ENCODE measurements at places on chromosomes 3 and 15.

DNA sequence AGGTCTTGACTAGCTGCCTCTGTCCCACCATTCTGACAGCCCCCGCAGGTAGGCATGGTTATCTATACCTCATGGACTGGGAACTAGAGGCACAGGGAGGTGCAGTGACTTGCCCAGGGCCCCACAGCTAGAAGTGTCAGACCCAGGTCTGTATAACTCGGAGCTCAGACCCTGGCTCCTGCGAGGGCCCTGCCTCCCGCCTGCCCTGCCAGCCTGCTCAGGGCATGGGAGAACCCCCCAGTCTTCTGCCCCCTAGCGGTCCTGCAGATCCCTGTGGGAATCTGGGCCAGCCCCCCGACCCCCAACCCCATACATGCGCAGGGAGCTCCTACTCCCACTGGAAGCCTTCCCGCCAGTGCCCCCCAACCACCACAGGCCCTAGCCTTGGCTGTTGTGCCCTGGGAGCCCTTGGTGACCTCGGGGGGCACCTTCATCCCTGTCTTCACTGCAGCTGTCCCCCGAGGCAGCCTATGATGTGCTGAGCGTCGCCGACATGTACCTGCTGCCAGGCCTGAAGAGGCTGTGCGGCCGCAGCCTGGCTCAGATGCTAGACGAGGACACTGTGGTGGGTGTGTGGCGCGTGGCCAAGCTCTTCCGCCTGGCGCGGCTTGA is 6.9 kb downstream of the ABTB1 start:
- no peak for DNase-seq

- DNase-seq: no peak
These were observed 121.8 kb upstream of the NLGN1 start for GRCh38 chr3:173275740-173276139.

- no peak for DNase-seq
These were observed 251.6 kb upstream of the ZPLD1 start for GRCh38 chr3:102183186-102183585.

DNA sequence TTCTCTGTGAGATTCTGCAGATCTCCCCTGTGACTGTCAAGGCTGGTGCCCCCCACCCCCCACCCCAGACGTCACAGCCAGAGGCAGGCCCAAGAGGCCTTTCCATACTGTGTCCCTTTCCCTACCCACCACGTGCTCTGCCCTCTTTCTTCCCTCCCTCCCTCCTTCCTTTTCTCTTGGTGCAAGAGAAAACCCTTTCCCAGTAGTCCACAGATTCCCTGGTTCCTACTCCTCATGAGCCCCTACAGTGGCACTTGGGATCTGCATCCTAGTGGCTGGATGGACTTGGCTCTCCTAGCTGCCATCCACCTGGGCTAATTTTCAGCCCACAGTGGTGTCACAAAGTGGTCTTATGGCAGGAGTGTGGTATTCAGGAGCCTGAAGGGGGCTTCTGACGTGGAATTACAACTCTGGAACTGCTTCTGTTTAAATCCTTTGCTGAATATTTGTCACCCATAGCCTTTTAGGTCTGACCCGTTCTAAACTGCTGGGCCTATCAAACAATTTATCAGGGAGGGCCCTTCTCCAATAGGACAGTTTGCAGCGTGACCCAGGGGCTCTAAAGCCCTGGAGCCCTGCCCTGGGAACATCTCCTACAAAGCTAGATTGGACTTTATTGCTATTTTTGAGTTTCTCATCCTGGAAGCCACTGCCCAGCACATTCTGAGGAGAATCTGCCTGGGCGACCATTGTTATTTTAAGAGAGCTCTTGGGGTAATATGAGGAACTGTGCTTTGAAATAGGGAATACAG is 35.3 kb downstream of the KLF13 start:
- no peak for DNase-seq

- no peak for DNase-seq
These were observed 6.6 kb downstream of the POLR2H start for GRCh38 chr3:184368116-184368515.

DNA sequence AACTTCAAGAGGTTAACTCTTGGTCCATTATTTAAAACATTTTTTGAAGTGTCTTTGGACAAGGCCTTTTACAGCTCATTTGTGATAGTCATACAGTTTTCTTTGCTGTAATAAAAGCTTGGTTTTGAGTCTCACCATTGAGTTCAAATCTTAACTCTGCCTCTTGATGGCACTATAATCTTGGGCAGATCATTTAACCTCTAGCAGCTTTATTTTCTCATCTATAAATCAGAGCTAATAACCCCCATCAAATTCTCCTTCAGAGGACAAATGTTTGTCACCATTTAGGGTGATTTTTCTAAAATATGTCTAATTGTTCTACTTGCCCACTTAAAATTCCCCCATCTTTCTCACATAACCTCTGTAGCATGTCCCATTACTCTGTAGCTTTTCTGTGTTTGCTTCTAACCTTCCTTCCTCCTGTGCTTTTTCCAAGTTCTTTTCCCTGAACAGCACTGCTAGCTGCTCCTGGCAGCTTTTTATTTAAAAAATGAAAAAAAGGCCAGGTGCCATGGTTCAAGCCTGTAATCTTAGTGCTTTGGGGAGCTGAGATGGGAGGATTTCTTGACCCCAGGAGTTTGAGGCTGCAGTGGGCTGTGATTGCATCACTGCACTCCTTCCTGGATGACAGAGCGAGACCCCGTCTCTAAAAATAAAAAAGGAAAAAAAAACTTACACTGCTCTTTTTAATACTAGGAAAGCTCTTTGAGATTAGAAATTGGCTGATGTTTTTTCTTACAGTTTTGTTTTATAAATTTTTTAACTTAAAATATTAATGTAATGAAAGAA is 28.5 kb downstream of the UBE2E1 start:
- DNase-seq: no peak

GRCh38 chr15:74422652-74423430 is 10.9 kb downstream of the SEMA7A start:
- no peak for DNase-seq

GRCh38 chr3:37255990-37256308 is 81.6 kb upstream of the LRRFIP2 start:
- DNase-seq: no peak

DNA sequence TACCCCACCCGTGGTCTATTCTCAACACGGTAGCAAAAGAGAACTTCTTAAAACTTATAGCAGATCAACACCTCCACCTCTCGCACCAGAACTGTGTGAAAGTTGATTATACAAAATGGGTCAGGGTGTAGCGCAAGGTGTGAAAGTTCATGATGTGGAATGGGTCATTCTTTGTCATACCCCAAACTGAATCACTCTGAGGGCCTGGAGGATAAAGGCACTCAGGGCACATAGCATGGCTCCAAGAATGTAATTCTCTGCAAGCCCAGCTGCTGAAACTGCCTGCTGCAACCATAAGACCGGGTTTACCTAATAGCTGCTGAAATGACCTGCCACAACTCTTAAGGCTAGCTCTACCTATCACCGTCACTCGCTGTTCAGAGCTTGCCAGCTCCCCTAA is 70.0 kb downstream of the FOXP1 start:
- DNase-seq: no peak

DNA sequence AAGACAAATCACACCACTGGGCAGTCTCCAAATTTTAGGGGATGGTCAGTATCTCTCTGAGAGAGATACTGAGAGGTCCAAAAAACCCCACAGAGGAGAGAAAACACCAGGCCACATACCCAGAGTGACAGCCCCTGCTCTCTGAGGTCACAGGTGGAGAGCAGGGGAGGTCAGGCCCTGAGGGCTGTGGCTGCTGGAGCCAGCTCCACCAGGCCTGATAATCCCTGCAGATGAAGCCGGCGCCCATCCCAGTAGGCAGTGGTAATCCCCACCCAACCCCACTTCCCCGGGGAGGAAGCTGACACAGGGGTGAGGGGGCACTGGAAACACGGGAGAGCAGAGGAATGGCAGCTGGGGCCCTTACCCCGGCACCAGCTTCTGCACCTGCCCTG is 31.2 kb upstream of the SRP14 start:
- no peak for DNase-seq

DNA sequence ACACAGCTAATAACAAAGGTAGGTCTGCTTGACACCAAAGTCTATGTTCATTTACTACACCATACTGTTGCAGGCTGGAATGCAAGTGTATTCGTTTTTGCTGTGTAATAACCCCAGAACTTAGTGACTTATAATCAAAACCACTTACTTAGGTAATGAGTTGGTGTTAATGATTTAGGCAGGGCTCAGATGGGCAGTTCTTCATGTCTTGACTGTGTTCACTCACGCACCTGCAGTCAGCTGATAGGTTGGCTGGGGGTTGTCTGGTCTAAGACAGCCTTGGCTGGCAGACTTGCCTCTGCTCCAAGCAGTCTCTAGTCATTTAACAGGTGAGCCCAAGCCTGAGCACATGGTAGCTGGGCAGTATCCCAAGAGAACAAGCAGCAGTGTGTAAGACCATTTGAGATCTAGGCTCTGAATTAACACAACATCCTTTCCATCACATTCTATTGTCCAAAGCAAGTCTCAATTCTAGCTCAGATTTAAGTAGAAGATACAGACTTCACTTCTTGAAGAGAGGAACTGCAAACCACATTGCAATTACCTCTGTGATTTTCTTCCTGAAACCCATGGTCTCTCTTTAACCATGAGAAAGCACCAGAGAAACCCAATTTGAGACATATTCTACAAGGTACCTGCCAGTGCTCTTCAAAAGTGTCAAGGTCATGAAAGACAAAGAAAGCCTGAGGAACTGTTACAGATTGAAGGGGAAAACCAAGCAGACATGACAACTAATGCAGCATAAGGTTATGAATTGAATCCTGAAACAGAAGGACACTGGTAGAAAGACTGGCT is 13.3 kb upstream of the DCLK3 start:
- no peak for DNase-seq

DNA sequence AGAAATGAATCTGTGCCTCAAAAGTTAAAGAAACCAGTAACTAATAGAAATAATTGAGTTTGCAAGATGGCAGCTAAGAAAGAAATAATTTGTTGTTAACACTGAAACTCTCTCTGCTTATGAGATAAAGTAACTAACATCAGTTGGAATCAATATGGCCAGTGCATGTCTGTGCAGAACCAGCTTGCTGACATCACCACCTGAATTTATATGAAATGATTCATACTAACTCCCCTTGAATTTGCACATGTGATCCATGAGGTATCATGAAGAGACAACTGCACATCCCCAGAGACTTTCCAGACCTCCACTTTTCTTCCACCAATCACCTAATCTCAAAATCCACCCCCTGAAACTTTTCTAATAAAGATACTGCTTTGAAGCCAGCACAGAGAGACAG is 10.3 kb upstream of the SLC25A38 start:
- no peak for DNase-seq

GRCh38 chr15:75943713-75944215 is 40.1 kb downstream of the FBXO22 start:
- no peak for DNase-seq

DNA sequence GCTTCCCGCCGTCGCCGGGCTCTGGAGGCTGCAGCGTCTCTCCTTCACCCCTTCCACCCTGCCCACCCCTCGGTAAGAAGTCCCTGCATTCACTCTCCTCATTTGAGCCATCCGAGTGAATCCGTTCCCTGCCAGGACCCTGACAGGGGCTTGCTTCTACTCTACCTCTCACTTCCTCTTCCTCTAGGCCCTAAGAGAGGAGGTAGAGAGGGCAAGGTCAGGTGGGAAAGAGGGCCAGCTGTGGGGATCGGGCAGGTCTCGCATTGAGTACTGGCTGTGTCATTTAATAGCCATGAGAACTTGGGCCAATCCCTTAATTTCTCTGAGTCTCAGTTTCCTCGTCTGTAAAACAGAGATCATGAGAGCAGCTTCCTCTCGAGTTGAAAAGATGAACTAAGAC is 283.6 kb downstream of the UACA start:
- DNase-seq: no peak

DNA sequence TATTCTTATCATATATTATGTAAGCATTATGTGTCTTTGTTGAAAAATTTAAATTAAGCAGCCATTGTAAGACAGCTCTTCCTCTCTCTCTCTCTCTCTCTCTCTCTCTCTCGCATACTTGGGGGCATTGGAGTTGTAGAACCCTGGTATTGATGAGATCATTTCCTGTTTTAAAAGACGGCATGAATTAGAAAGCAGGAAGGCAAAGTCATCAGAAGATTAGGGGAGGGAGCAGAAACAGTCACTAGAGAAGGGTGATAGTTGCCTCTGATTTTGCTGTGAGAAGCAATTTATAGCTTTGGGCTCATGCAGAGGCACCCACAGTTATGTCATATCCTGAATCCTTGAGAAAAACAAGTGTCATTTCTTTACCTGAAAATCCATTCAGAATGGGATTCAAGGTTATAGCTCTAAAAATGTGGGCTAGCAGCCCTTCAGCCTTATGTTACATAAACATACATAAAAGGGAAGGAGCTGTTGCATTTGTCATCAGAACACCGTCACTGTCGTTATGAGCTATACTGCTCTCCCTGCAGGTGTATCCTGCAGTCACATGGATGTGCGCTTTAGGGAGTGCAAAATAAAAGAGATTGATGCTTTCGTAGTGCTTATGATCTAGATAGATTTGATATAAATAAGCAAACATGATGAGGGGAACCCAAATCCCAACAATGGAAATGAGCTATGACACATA is 213.8 kb downstream of the NR1D2 start:
- no peak for DNase-seq

DNA sequence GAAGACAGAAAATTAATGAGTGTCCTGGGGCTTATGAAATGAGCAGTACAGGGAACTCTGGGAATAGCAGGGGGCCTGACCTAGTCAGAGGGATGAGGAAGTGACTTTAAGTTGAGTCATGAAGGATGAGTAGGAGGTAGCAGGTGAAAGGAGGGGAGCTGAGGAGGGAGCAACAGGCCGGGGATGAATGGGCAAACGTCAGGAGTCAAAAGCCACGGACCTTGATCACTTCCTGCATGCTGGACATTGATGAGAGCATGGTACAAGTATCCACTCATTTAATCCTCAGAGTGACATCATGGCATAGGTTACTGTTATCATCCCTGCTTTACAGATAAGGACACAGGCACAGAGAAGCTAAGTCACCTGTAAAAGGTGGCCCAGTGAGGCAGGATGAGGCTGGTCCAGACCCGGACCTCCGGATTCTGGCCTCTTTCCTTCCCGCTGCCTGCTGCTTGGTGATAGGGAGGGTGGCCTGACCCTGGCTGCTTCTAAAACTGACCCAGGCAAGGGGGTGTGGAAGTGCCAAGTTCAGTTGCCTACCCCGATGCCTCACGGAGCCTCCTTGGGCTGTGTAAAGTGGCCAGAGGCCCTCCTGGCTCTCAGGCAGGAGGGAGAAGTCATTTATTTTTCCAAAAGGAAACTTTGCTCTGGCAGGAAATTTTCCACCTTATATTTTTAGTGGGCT is 7.6 kb downstream of the CORO2B start:
- no peak for DNase-seq

Data from activated naive CD4-positive, alpha-beta T cell treated with anti-CD3 and anti-CD28 coated beads, Interleukin-2, amount 10 ng/mL, durations not matched to agents 7 days and 5 days (primary cell).